Stimulated activated CD8-positive, alpha-beta memory T cell treated with anti-CD3 and anti-CD28 coated beads, Interleukin-2, amount 100 ng/mL, for 1 hour (primary cell): ENCODE measurements at places on chromosomes 2 and 18.

GRCh38 chr18:79871026-79871390, 73.3 kb downstream of the KCNG2 start:
- DNase-seq: no peak

DNA sequence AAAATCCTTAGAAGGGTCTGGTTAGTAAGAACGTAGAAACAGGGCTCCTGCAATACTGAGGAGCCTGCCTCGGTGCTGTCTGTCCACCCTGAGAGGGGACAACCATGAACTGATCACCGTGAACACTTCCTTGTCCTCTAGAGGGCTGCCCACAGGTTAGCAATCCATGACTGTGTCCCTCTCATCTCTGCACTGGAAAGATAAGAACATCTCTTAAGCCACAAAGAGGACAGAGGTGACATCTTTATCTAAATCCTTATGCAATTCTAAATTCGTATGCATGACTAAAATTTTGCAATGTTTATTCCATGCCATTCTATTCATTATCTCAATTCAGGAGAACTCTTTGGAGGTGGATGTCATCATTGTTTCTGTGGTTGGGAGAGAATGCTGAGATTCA, 12.8 kb downstream of the EFR3B start:
- DNase-seq: no peak

DNA sequence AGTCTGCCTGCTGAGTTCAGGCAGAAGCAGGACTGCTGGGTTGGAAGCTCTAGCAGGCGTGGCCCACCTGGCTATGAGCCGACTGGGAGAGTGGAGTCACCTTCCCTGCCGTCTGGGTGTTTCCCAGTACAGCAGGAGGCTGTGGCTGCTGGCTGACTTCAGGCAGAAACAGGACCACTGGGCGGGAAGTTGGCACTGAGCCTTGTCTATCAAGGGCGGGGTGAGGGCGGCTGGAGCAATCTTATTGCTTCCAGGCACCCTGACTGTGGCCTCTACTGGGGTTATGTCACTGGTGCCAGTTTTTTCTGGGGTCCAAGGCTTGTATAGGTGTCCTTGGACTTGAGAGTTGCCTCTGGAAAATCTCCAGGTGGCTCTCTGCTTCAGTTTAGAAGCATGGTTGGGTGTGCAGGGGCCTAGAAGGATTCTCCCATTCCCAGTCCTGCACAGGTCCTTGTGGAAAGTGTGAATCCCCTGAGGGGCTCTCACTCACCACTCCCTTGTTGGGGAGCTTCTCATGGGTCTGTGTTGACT, 30.5 kb downstream of the LTBP1 start:
- DNase-seq: no peak

GRCh38 chr2:210459880-210460279, 16.7 kb downstream of the LANCL1 start:
- DNase-seq: no peak
